ENCODE measurements at places on chromosomes 7 and 10. TPM values are rescaled to one million over a fixed set of nuclear protein-coding genes. Genes with fewer than 3 reads are reported as not detected.

MPP7 gene
- 14.0 TPM for total RNA-seq

CNPY1 gene
- not detected for total RNA-seq

OR13A1 gene
- not detected for total RNA-seq

SOSTDC1 gene
- 10.4 TPM for total RNA-seq

PTN gene
- 11.1 TPM for total RNA-seq

PTPRZ1 gene
- 1.8 TPM for total RNA-seq

UPK3B gene
- 1.4 TPM for total RNA-seq

NKX2-3 gene
- total RNA-seq: not detected

CYP3A4 gene
- total RNA-seq: not detected

MORN4 gene
- 11.3 TPM for total RNA-seq

EN2 gene
- total RNA-seq: not detected

RAPGEF5 gene
- 27.2 TPM for total RNA-seq

TRPV6 gene
- total RNA-seq: not detected

IL15RA gene
- total RNA-seq: 19.7 TPM

ZNF804B gene
- 0.14 TPM for total RNA-seq

OR2A12 gene
- not detected for total RNA-seq

ZNF488 gene
- total RNA-seq: not detected

SLC26A3 gene
- total RNA-seq: not detected

OGDHL gene
- total RNA-seq: 3.6 TPM

COX15 gene
- 23.6 TPM for total RNA-seq

TLL2 gene
- total RNA-seq: 1.9 TPM

MRC1 gene
- 38.3 TPM for total RNA-seq

ADARB2 gene
- 0.53 TPM for total RNA-seq
